ENCODE measurements at places on chromosomes 4 and X.

GRCh38 chr4:97457253-97457652 lies 686.0 kb downstream of the STPG2 start:
- peak; percentile 69 for DNase-seq

DNA sequence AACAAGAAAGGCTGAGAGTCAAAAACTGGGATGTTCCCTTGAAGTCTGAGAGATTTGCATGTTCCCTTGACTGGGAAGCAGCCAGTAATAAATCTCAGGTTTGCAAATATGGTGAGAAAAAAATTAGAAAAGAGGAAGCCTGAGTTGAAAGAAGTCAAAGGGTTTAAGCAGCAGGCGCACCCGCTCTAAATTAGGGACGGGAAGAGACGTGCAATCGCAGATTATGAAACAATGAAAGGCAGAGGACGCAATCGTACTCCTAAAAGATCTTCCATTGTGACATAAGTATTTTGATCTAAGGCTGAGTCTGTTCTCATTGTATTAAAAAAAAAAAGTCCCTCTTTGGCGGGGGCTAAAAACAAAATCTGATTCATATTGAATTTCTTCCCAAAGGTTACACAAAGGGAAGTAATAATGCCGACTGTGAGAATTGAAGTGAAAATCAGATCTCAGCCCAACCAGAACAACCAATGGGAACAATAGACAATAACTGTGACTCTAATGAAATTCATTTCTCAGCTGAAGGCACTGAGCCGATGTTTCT lies 28.2 kb downstream of the SAT1 start:
- DNase-seq, result no peak

DNA sequence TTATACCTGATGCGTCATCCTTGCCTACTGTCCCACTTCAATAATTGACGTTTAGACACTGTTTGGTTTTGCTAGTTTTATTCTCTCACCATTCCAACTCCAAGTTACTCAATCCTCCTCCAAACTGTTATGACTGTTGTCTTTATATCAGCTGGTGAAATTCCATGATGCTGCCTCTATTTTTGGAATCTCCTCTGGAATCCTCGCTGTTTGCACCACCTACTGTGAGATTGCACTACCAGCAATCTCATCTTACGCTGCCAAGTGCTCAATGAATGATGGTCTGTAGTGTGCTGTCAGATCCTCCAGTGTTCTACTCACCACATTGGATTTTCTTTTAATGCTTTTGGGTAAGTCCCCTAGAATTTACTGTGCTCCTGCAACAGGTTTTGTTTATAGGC lies 13.2 kb upstream of the PCDH18 start:
- no peak for DNase-seq

GRCh38 chr4:3405176-3405575 lies 36.6 kb upstream of the HGFAC start:
- no peak for DNase-seq

- DNase-seq, result peak; percentile 76
Observed at GRCh38 chr4:1043651-1044468, 32.4 kb downstream of the FGFRL1 start.

DNA sequence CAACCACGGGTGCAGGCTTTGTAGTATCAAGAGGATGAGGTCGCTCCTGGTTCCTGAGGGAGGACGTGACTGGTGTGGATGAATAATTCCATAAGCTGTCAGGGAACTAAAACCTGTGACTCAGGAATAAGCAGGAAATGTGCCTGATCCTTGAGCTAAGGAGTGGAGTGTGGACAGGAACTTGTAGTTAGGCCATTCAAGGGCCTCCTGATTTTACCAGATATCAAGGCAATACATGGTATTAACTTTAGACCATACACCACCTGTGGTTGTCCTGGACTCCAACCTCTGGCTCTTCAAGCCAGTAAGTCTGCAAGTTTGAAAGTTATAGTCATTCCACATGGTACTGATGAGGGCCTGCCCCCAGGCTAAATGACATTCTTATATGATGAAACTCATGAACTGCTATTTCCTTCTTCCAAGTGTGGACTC lies 12.1 kb upstream of the ING2 start:
- DNase-seq, result no peak

- DNase-seq, result no peak
Observed at GRCh38 chr4:158783785-158784184, 15.0 kb downstream of the FNIP2 start.

DNA sequence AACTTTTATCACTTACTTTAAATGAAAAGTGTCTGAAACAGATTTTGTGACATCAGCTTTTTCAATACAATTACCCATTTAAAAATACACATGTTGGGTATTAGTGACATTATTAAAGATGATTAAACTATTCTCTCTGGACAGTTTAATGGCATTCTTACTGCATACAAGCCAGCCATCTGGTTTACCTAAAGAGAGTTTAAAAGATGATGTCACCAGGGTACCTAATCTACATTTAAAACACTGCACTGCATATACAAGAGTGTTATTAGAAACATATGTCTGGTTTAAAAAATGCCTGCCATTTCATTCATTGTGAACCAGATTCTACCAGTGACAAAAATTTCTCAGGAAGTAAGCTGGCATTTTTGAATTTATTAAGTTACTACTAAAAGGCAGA lies 919.1 kb downstream of the ADGRL3 start:
- DNase-seq, result no peak

DNA sequence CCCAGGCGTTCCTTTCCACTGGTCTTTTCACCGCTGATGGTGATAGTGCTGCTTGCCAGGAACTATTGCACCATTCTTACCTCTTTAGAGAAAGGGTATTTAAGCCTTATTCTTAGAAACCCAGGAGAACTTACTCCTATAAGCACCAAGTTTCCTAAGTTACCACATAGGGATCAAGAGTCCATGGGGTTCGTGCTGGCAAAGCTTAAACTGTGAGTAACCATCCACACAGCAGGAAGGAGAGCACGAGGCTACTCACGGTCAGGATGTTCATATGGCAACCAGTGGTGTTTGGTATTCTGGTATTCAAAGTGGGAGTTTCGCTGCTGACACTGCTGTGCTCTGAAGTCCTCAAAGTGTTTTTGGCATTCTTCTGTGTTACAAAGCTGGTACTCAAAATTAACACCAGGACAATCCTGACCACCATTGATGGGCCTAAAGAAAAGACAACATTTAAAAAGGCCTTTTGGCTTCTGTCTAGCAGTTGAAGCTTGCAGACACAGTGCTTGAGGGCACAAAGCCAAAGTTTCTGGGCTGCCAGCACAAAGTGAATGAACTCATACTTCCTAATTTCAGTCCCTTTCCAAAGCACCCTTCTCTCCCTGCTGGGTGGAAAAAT lies 256.9 kb downstream of the ADAMTS3 start:
- DNase-seq, result peak; percentile 99

- no peak for DNase-seq
Observed at GRCh38 chr4:142917678-142918077, 71.6 kb upstream of the INPP4B start.

DNA sequence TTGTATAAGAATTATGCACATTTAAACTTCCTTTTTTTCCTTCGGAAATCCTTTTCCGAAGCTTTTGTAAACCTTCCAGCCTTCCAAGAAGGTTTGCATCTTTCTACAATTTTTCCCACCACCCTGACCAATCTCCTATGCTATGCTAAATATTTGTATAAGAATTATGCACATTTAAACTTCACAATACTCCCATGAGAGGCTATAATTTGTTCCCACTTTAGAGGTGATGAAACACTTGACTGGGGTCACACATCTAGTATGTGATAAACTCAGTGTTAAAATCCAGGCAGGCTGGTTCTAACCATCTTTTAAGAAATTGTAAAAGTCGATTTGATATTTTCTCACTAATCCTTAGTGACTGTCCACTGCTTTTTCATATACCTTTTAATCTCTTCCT lies 22.1 kb downstream of the NUDT6 start:
- DNase-seq, result no peak

GRCh38 chr4:187516224-187516623 lies 479.3 kb upstream of the ZFP42 start:
- DNase-seq, result no peak

DNA sequence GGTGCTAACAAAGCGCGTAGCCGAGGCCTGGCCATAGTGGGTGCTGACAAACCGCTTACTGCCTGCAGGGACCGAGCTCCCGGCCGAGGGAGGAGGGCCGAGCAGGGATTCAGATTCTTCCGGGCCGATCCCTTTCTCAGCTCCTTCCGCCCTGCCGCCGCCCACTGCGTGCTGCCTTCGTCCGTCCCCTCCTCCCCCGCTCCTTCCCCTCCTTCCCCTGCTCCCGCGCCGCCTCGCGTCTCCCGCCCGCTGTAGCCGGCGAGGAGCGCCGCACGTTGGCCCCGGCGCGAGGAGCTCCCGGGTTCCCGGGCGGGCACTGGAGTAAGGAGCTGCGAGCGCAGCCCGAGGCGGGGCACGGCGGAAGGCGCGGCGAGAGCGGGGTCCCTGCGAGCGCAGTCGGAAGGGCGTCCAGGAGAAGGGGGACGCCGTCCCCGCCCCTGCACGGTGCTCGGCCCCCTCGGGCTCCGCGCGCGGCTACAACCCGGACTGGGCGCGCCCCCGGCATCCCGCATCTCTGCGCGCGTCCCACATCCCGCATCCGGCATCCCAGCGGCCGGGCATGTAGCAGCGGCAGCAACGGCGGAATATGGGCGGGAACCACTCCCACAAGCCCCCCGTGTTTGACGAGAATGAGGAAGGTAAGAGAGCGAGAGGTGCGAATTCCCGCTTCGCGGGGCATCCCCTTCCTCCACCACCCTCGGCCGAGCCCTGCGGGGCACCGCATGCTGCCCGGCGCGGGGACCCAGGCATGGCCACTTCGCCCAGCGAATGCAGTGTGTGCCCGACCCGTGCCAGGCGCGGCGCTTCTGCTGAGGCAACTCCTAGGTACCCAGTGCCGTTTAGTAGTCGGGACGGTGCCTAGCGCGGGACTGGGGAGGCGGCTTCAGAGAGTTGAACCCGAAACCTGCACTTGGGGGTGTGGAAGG lies at the start of gene STK32B:
Gene STK32B (plus strand): TSS at position 203 of the 926 bp plus-strand sequence.
- DNase-seq, result no peak

GRCh38 chr4:182212211-182212761 lies 30.9 kb upstream of the TENM3 start:
- no peak for DNase-seq

- DNase-seq, result no peak
Observed at GRCh38 chr4:150863456-150863855, 151.6 kb downstream of the LRBA start.

DNA sequence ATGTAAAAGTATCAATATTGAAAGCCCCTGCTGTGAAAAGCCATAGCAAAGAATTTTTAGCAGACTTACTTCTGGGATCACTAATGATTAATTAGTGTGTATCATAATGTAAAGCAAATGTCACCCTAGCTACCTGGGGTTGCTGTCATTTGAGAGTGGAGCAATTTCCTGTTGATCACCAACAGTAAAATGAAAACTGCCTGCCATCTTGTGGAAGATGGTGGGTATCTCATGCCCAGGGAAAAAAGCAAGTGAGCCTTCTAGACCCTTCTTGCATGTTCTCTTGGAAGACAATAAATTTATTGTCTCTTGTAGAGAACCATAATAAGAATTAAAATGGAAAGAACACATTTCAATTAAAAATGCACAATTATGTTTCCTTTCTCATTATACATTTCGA lies 360.2 kb downstream of the ZIC3 start:
- DNase-seq, result no peak

DNA sequence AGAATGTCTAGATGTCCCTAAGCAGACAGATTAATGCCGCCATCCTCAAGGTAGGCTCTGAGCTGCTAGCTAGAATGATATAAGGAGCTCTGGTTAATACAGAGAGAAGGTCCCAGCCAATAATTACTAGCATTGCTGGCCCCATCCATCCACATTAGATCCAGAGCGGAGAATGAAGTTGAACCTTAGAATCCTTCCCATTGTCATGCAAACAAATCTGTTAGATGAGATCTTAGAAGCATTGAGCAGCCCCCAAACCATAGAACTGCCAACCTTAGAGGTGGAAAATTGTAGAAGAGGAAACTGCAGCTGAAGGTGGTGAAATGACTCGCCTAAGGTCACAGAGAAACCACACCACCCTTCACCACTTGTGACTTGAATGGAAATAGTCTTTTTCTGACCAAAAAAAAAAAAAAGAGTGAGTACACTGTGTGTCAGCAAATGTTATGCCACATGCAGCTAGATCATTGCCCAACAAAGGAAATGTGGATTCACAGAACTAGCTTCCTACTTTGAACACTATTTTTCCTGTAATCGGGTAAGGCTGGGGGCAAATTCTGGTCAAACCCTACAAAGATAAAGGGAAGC lies 162.1 kb downstream of the SMIM20 start:
- DNase-seq, result no peak

GRCh38 chrX:12975670-12975965 lies 708 bp downstream of the TMSB4X start:
- DNase-seq, result no peak

GRCh38 chr4:110527156-110527555 lies 51.2 kb downstream of the ENPEP start:
- DNase-seq, result no peak

GRCh38 chrX:49000636-49001035 lies 1.4 kb downstream of the GRIPAP1 start:
- no peak for DNase-seq

- DNase-seq, result no peak
Observed at GRCh38 chrX:66200855-66201795, 37.1 kb downstream of the HEPH start.

GRCh38 chr4:150495550-150495949 lies 86.4 kb upstream of the MAB21L2 start:
- no peak for DNase-seq

- no peak for DNase-seq
Observed at GRCh38 chrX:48897157-48897624, 377 bp downstream of the TIMM17B start.

DNA sequence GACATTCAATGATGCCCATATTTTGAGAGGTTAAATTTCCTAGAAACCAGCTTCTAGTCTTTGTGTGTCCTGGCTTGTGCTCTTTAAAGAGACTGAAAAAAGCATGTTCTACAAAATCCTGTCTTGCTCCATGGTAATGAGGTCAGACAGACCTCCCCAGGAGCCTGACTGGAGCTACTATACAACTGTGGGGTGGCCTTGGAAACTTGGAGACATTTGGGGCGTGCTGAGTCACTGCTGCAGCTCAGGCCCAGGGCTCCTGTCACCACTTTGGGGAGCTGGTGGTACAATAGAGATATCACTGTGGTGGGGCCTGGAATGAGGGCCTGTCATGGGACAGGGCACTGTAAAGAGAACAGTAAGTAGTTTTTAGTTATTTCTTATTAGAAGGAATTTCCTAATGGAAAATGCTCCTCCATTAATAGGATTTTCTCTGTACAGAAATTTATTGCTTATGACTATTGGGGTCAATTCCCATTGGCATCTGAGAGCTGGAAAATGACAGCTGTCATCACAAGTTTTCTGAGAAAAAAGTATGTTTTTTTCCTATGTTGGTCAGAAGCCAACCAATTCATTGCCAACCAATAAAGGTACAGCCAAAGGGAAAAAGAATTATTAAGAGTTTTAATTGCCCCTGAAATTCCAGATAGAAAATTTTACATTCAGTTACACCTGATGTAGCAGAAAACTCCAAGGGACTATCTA lies 207.4 kb upstream of the JADE1 start:
- DNase-seq, result no peak

DNA sequence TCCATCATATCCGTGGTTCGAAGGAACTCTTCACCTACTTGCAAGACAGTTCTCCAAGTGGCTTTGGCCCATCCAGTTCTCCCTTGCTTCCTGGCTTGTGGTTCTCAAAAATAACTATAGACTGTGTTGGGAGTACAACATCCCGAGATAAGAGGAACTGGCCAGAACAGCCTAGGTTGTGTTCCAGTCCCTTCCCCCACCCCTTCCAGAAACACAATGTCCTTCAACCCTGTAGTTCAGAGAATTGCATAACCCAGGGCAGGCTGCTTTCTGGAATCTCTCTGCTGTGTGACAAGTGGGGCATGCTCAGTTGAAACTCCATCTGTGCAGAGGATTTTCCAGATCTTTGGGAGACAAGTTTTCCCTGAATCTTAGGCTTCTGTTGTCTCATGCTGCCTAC lies 206.5 kb downstream of the PCDH10 start:
- no peak for DNase-seq

Measured in epithelial cell of proximal tubule (primary cell).